GM12864 (cell line): ENCODE measurements at places on chromosomes 11 and 22.

DNA sequence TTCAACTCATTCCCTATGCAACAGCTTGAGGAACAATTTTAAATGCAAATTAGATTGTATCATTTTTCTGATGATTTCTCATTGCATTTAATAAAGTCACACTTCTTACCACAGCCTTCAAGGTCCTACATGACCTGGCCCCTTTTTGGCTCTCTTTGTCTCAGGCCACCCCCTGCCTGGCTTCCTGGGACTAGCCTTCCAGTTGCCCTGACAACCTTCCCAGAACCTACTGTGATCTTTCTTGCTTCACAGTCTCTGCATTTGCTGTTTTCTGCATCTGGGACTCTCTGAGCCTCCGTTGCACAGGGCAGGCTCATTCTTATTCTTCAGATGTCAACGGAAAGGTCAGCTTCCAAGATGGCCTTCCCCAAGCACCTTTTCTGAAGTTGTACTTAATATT is 12.9 kb downstream of the APLNR start:
- no peak for DNase-seq

- DNase-seq: no peak
These were observed 869.2 kb downstream of the TBC1D22A start for GRCh38 chr22:47631571-47632102.

DNA sequence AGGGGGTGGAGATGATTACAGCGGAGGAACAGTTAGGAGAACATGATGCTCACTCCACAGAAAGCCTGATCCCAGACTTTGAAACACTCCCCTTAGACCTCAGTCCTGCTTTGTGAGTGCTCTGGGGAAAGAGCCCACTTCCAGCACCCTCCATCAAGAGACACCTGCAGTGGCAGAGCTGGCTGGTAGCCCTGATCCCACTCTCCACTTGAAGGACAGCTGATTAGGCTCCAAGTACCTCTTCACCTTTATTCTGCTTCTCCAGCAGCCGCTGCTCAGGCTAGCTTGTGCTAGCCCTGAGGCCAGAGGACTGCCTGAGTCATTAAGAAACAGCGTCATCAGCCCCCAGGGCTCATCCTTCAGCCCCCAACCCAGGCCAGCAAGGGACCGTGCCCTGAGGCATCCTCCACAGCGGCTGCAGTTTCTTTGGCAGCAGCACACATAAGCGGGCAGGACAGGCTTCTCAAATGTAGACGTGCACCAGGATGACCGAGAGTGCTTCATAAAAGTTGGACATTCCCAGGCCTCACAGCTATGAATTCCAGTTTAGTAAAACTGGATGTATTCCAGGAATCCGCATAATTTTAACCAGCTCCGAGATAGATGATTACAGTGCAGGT is 146.0 kb upstream of the TBCEL start:
- no peak for DNase-seq

GRCh38 chr11:31521497-31522150 is 12.1 kb downstream of the ELP4 start:
- no peak for DNase-seq

- no peak for DNase-seq
These were observed 29.4 kb upstream of the CTSD start for GRCh38 chr11:1793081-1793480.
